ENCODE measurements at places on chromosomes 5 and 9.
A peak's percentile ranks its signal among the peaks of the same experiment; 100 is the strongest.

DNA sequence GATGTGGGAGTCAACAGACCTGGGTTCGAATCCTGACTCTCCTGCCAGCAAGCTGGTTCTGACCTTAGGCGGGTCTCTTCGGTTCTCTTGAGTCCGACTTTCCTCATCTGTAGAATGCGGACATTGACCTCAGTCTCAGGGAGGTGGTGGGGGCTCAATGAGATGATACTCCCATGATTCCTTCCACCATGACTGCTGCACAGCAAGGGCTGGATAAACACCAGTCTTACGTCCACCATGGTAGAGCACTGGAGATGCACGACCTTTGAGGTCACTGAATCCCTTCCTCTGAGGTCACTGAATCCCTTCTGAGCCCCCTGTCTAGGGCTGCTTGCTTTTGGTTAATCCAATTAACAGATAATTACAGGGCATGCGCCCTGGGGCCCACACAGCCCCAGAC is 12.5 kb upstream of the SMIM23 start:
- DNase-seq, result no peak

DNA sequence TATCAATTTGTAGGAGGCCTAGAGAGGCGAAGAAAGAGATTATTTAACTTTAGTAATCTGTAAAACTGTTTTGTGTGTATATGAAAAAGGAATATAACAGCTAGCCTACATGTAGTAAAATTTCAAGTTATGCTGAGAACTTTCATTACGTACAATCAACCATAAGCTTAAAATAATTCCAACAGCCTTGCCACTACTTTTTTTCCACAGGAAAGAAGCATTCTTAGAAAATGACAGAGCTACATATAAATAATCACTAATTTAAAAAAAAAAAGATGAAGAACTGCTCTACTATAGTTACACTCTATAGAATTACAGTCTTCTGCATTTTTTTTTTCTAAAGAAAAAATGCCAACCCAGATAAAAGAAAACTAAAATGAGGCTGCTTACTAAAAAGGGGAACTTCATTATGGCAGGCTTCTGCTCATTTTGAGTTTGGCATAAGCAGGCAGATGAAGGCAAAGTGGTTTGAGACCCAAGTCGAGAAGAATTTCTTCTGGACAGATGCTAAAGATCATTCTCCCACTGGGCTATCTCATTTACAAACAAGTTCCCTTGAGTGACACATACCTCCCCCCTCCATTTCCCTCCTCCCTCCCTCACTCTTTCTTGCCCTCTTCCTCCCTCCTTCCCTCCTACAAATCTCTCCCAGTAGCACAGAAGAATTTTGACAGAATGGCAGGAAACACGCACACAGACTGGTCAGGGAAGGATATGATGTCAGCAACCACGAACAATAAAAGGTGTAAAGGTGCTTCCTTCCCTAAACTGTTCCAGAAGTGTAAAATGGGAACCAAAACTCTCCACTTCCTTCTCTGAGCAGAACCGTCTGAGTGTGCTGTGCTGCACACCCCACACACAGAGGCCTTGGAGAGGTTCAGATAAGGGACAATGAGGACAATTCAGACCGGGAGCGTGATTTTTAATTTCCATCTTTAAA is 56.1 kb downstream of the MEF2C start:
- DNase-seq, result no peak

DNA sequence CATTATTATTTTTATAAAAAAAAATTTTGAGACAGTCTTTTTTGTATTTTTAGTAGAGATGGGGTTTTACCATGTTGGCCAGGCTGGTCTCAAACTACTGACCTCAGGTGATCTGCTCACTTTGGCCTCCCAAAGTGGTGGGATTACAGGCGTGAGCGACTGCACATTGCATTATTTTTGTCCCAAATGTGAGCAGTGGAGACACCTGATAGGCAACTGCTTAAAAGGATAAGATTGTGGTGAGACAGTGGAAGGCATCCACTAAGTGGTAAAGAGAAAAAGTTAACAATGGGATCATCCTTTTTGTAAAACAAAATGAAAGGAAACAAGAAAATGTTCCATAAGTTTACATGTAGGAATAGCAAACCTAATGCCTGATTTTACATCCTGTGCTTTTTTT is 2.0 kb upstream of the CENPH start:
- DNase-seq, result no peak

DNA sequence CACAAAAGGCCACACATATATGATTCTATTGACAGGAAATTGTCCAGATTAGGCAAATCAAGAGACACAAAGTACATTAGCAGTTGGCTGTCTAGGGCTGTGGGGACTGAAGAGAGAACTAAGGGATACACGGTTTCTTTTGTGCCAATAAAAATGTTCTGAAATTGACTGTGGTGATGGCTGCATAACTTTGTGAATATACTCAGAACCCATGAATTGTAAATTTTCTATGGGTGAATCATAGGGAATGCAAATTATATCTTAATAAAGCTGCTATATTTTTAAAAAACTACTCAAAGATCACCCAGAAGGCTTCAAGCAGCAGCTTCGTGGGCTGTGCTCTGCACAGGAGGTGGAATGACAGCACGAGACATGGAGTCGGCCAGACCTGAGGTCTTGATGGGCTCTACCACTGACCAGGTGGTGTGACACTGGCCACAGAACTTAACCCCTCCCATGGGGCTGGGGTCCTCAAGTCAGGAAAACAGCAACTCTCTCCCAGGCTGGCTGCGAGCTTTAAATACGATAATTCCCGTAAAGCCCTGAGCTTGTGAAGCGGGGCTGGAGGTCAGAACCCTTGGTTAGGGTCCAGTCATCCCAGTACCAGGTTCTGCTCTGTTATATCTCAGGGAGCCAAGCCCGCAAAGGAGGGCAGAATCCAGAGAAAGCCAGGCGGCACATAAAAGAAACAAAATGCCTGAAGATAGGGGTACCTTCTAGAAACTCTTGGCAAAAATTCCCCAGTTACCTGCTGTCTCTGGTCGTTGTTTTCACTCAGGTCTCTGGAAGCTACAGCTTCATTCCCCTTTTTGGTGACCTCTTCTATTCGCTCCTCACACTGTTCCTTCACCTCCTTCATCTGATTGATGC is 59.1 kb downstream of the GOLM1 start:
- DNase-seq, result no peak

- DNase-seq, result no peak
These were observed 44.4 kb upstream of the CPLX2 start for GRCh38 chr5:175826980-175827379.

GRCh38 chr5:176406436-176407052 is 9.8 kb downstream of the CLTB start:
- DNase-seq, result no peak

DNA sequence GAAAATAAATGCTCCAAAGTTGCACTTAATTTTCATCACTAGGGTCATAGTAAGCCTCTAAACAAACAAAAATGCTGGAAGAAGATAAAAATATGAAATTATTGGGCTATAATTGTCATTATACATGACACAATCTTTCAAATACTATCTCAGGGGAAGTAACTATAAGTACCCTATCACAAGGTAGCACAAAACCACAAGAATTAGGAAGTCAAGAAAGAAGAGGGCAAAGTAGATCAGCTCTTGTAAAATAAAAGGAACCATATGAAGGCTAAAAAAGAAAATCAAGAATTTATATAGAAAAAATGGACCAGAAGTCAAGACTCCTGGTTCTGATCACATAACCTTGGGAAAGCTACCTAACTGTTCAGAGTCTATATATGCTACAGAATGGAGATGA is 48.1 kb downstream of the DIAPH1 start:
- DNase-seq, result no peak

GRCh38 chr9:35820076-35820475 is 5.2 kb upstream of the HINT2 start:
- DNase-seq, result no peak

- no peak for DNase-seq
These were observed 16.9 kb upstream of the NTRK2 start for GRCh38 chr9:84652496-84653120.

DNA sequence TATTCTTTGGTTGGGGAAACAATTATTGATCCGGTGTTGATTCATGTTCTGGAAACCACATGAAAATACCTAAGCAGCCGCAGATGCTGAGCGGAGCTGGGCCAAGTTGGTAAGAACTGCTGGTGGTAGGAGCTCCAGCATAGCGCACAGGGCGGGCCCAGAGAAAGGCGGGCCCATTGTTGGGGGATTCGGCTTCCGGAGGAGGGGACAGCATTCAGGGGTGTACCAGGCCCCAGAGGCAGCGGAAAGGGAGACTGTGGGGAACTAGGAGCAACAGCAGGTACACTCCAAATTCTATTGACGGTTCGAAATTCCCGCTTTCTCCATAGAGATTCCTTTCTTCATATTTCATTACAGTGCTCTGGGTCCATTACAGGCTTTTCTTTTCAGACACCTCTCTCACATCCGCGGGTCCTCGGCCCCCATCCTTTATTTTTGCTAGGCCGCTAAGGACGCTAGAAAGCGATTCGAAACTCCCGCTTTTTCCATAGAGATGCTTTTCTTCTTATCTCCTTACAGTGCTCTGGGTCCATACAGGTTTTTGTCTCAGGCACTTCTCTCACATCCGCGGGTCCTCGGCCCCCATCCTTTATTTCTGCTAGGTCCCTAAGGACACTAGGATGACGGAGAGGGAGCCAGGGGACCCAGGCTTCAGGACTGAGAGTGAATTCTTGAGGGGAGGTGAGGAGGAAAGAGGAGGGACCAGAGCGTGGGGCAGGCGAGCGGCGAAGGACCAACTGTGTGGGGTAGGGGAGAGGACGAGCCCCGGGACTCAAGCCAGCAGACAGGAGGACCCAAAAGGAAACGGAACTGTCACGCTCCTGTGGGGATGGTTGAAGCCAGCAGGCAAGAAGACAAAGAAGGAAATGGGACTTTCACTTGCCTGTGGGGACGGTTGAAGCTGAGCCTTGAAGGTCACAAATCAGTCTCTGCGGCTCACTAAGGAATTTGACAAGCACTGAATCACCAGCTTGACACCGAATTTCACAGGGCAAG is at the start of gene CCDC152:
Gene CCDC152, plus strand, starts transcription at position 213 of the 996 bp plus-strand sequence. CDS start 2,304 bp downstream, outside the sequence.
- DNase-seq, result peak; percentile 40

GRCh38 chr5:14048434-14048833 is 94.7 kb upstream of the TRIO start:
- DNase-seq, result no peak

GRCh38 chr5:171094356-171094755 is 214.7 kb upstream of the TLX3 start:
- DNase-seq, result no peak

GRCh38 chr9:14207352-14207995 is 106.5 kb downstream of the NFIB start:
- DNase-seq, result no peak

DNA sequence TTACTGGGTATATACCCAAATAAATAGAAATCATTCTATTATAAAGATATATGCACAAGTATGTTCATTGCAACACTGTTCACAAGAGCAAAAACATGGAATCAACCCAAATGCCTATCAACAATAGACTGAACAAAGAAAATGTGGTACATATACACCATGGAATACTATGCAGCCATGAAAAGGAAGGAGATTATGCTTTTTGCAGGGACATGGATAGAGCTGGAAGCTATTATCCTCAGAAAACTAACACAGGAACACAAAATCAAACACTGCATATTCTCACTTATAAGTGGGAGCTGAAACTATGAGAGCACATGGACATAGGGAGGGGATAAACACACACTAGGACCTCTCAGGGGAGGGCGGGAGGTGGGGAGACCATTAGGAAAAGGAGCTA is 298.4 kb upstream of the CDH9 start:
- no peak for DNase-seq

DNA sequence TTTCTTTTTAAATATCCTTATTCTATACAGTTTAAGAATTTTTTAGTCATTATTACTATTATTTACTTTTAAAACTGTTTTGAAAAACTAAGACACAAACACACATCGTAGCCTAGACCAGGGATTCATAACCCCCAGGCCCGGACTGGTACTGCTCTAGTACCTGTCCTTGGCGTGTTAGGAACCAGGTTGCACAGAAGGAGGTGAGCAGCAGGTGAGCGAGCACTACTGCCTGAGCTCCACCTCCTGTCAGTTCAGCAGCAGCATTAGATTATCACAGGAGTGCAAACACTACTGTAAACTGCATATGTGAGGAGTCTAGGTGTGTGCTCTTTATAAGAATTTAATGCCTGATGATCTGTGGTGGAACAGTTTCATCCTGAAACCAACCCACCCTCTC is 357.0 kb downstream of the PTPRD start:
- no peak for DNase-seq

- DNase-seq, result no peak
These were observed 42.2 kb downstream of the COL5A1 start for GRCh38 chr9:134683714-134684374.

- no peak for DNase-seq
These were observed 457.6 kb upstream of the ACTBL2 start for GRCh38 chr5:57940236-57940635.

DNA sequence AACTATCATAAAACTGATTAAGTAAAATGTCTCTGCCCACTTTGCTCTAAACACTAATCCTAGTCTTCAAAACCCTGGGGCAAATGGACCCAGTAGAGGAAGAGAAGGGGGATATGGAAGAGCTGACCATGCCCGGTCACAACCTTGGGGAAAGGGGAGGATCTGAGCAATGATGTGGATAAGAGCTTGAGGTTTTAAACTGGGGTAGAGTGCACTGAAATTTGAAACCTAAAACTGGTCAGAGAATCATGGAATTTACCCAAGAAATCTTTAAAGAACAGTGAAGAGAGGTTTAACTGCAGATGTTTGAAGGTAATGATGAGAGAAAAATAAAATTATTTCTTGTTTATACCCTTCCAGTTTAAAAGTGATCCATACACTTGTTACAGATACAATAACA is 110.8 kb downstream of the MRPS30 start:
- no peak for DNase-seq

DNA sequence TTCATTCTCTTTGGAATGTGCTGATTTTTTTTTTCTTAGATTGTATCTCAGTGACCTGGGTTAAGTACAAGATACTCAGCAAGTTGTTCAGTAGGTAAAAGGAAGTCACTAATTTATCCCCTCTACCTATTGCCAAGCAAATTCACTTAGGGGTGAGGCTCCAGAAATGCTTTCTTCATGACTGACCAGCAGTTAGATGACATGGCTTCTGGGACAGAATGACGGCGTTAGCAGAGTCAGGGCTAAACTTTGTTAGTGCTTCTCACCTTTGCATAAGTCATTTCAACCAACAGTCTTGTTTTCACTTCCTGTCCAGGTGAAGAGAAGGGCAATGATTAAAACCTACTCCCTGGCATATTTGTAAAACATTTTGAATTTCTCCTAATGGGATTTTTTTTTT is 20.2 kb upstream of the MTAP start:
- DNase-seq, result no peak

DNA sequence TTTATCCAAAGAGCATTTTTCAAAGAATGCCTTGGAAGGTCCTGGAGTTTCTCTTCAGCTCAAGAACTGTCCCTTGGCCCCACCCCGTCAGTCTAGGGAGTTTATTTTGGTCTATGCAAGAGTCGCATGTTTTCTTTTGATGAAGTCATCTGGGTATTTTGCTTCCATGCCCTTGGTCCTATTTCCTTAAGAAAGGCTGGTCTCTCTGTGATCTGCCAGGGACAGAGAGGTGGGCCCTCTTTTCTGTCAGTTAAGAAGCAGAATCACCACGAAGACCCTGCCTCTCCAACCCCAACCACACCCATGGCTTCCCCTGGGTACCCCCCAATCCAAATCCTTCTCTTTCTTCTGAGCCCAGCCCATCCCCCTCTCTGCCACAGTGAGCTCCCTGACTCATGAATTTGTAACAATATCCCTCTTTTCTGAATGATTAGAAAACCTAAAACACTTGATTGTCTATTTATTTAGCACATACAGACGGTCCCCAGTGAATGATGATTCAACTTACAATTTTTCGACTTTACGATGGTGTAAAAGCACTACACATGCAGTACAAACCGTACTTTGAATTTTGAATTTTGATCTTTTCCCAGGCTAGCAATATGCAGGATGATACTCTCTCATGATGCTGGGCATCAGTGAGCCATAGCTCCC is 163.5 kb upstream of the ADRA1B start:
- no peak for DNase-seq

GRCh38 chr5:76490960-76491359 is 87.9 kb downstream of the IQGAP2 start:
- no peak for DNase-seq

Measured in SK-N-MC (cell line).